ENCODE measurements at places on chromosomes 1 and 21.

- no peak for DNase-seq
Observed at GRCh38 chr1:17725084-17725719, 29.9 kb upstream of the ACTL8 start.

DNA sequence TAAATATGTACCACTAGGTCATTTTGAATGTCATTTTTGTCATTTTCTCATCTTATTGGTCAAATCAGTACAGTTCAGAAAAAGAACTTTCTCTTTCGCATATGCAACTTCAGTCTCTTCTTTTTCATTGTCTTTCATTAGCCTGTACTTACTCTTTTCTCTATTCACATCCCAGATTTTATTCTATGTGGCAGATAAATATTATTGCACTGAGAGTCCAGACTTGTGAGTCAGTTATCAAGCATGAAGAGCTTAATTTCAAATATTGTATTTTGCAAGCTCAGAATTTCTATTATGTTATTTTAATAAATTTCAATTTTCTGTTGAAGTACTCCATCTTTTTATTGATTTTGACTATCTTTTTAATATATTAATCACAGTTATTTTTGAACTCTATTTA is 105.2 kb upstream of the PALMD start:
- DNase-seq: no peak

DNA sequence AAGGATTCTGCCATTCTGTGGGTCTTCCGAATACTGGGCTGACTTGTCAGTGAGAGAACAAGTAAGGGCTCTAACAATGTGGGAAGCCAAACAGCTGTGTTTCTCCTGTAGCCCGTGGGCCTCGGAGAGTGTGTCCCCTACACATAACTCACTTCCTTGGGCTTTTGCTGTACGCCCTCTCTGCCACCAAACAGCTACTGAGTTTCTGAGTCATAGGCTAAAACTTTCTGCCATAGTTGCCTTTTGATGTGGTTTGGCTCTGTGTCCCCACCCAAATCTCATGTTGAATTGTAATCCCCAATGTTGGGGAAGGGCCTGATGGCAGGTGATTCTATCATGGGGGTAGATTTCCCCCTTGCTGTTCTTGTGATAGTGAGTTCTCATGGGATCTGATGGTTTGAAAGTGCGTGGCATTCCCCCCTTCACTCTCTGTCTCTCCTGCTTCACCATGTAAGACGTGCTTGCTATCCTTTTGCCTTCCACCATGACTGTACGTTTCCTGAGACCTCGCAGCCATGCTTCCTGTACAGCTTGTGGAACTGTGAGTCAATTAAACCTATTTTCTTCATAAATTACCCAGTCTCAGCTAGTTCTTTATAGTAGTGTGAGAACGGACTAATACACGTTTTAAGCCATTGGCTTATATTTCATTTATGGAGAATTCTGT is 194.8 kb upstream of the HMCN1 start:
- no peak for DNase-seq

- DNase-seq: peak; percentile 42
Observed at GRCh38 chr1:13749543-13750341, 49.8 kb downstream of the PRDM2 start.

DNA sequence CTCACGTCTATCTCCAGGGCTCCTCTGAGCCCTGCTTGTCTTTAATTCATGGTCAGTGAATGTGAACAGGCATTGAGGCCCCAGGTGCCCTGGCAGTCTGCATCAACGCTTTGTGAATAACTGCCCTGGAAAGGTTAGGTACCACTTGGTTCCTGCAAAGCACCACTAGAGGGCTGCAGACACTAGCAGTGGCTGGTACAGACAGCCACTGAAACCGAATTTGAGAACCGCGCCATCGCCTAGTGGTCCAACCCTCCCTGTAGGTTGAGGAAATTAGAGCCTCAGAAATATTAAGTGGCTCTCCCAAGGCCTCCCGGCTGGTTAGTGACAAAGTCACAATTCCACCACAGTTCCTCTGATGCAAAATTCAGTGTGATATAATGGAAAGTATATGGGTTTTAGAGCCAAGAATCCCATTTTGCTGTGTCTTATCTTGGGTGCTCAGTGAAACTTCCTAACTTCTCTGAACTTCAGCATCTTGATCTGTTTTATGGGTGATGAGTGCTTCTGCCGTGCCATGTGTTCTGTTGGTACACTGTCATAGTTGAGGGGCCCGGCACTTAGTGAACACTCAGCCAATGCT is 46.2 kb upstream of the BCL9 start:
- DNase-seq: peak; percentile 48

- no peak for DNase-seq
Observed at GRCh38 chr1:182784556-182785171, 4.9 kb upstream of the NPL start.

GRCh38 chr1:39632682-39633417 is 6.6 kb downstream of the HEYL start:
- no peak for DNase-seq

GRCh38 chr1:178066908-178067614 is 26.8 kb upstream of the RASAL2 start:
- no peak for DNase-seq

DNA sequence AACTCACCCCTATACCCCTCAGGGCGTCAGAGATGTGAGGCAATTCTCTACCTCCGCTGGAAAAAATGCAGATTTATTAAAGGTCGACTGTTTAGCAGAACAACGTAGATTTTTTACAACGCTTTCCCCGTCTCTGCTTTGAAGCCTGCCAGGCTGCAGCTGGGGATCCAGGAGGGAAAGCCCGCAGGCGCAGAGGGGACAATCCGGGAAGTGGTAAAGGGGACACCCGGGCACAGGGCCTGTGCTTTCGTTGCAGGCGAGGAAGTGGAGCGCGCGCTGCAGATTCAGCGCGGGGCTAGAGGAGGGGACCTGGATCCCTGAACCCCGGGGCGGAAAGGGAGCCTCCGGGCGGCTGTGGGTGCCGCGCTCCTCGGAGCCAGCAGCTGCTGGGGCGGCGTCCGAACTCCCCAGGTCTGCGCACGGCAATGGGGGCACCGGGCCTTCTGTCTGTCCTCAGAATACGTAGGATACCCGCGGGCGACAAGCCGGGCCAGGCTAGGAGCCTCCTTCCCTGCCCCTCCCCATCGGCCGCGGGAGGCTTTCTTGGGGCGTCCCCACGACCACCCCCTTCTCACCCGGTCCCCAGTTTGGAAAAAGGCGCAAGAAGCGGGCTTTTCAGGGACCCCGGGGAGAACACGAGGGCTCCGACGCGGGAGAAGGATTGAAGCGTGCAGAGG is 5.5 kb downstream of the SIM2 start:
- no peak for DNase-seq

- DNase-seq: no peak
Observed at GRCh38 chr1:208131621-208132286, 112.4 kb downstream of the PLXNA2 start.

All from stimulated activated CD8-positive, alpha-beta memory T cell treated with anti-CD3 and anti-CD28 coated beads, Interleukin-15, amount 100 ng/mL, for 48 hours (primary cell).